T-helper 1 cell treated with Interleukin-12 subunit alpha and Interleukin-12 subunit beta and Interleukin-4 antibody, amounts not matched to agents 30 ng/mL and 1 ng/mL, for 36 hours (primary cell): ENCODE measurements at places on chromosomes 12 and 14. TPM values are rescaled to one million over a fixed set of nuclear protein-coding genes. Genes with fewer than 3 reads are reported as not detected.

Gene DICER1
- total RNA-seq: 58.9 and 69.1 TPM in 2 replicates

Gene SERPINA12
- total RNA-seq: not detected in 2 replicates

Gene RBM23
- 95.9 and 98.9 TPM in 2 replicates for total RNA-seq

Gene KIF5A
- 1.5 and 2.2 TPM in 2 replicates for total RNA-seq

Gene RTN1
- not detected in 2 replicates for total RNA-seq

Gene BRMS1L
- 4.5 and 4.7 TPM in 2 replicates for total RNA-seq
